Neural crest cell (in vitro differentiated cells): ENCODE measurements at places on chromosomes 2 and 18.
A peak's percentile ranks its signal among the peaks of the same experiment; 100 is the strongest.

GRCh38 chr2:105857076-105857740, 112.5 kb downstream of the NCK2 start:
- H3K27me3 ChIP-seq = no peaks in the 10 kb centered on the region
- H3K4me3 ChIP-seq = no peak overlapping the region
- DNase-seq = no peak
- peaks cover 12% of the 10 kb centered on the region for H3K36me3 ChIP-seq
- peaks cover 5% of the 10 kb centered on the region for H3K4me1 ChIP-seq

GRCh38 chr18:1542230-1542774, 637.6 kb downstream of the ADCYAP1 start:
- H3K36me3 ChIP-seq = no peaks in the 10 kb centered on the region
- no peaks in the 10 kb centered on the region for H3K27me3 ChIP-seq
- H3K4me1 ChIP-seq = no peaks in the 10 kb centered on the region
- no peak for DNase-seq
- no peak overlapping the region for H3K4me3 ChIP-seq

GRCh38 chr2:103789381-103790095, 1027.7 kb downstream of the TMEM182 start:
- peak overlapping the region; percentile 90 for H3K27ac ChIP-seq
- no peak for DNase-seq
- no peaks in the 10 kb centered on the region for H3K27me3 ChIP-seq
- no peak overlapping the region for H3K4me3 ChIP-seq
- no peaks in the 10 kb centered on the region for H3K36me3 ChIP-seq

DNA sequence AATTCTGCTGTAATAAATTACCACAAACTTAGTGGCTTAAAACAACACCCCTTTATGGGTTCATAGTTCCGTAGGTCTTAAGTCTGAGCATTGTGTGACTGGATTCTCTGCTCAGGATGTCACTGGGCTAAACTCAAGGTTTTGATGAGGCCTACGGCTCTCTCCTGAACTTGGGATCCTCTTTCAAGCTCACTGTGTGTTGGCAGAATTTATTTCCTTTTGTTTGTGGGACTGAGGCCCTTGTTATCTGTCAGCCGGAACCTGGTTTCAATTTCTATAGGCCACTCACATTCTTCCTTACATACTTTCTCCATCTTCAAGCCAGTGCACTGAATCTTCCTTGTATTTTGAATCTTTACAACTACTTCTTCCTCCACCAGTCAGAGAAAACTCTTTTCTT, 290.2 kb downstream of the AKAIN1 start:
- DNase-seq = no peak
- no peaks in the 10 kb centered on the region for H3K36me3 ChIP-seq
- H3K27me3 ChIP-seq = no peaks in the 10 kb centered on the region
- no peak overlapping the region for H3K4me3 ChIP-seq
- H3K4me1 ChIP-seq = peaks cover 19% of the 10 kb centered on the region

GRCh38 chr2:25159949-25160348, 8.4 kb downstream of the POMC start:
- H3K4me3 ChIP-seq = no peak overlapping the region
- peaks cover 9% of the 10 kb centered on the region for H3K36me3 ChIP-seq
- H3K4me1 ChIP-seq = peaks cover 12% of the 10 kb centered on the region
- peak overlapping the region; percentile 51 for H3K27ac ChIP-seq
- H3K27me3 ChIP-seq = peaks cover 17% of the 10 kb centered on the region

- H3K27ac ChIP-seq = no peak overlapping the region
- H3K4me3 ChIP-seq = no peak overlapping the region
- no peaks in the 10 kb centered on the region for H3K36me3 ChIP-seq
- DNase-seq = no peak
Observed at GRCh38 chr2:99613980-99614379, 124.2 kb upstream of the REV1 start.

- no peaks in the 10 kb centered on the region for H3K27me3 ChIP-seq
- H3K4me1 ChIP-seq = peaks cover 21% of the 10 kb centered on the region
- no peak overlapping the region for H3K27ac ChIP-seq
- no peak overlapping the region for H3K4me3 ChIP-seq
Observed at GRCh38 chr18:36411745-36412168, 114.2 kb downstream of the FHOD3 start.

DNA sequence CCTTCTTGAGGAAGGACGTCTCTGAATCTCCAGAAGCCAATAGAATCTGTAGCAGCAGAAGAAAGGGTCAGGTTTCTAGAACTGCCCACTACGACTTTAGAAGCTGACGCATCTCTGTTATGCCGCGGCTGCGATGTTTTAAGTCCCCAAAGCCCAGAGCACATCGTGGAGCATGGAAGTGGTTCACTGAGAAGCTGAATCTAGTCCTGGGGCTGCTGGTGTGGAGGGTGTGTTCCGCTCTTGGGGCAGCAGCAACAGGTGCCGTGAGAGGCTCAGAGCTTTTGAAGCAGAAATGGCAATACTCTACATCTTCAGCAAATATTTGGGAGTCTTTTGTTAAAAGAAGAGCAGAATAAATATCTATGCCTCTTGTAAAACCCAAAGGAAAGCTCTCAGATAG, 48.9 kb upstream of the RMDN2 start:
- peak overlapping the region; percentile 24 for H3K4me3 ChIP-seq
- no peaks in the 10 kb centered on the region for H3K36me3 ChIP-seq
- H3K27ac ChIP-seq = no peak overlapping the region

- no peaks in the 10 kb centered on the region for H3K27me3 ChIP-seq
- H3K36me3 ChIP-seq = no peaks in the 10 kb centered on the region
- no peak overlapping the region for H3K4me3 ChIP-seq
Observed at GRCh38 chr18:76252880-76253279, 242.2 kb downstream of the ZNF516 start.

GRCh38 chr2:134362152-134362668, 108.3 kb downstream of the MGAT5 start:
- no peaks in the 10 kb centered on the region for H3K36me3 ChIP-seq
- H3K4me3 ChIP-seq = no peak overlapping the region

GRCh38 chr2:148614322-148615049, 30.1 kb upstream of the EPC2 start:
- no peak overlapping the region for H3K4me3 ChIP-seq
- H3K4me1 ChIP-seq = peaks cover 31% of the 10 kb centered on the region
- H3K27ac ChIP-seq = peak overlapping the region; percentile 91
- DNase-seq = no peak

GRCh38 chr2:56314796-56315195, 131.0 kb downstream of the CCDC85A start:
- no peaks in the 10 kb centered on the region for H3K36me3 ChIP-seq
- no peak overlapping the region for H3K27ac ChIP-seq
- no peak for DNase-seq
- H3K27me3 ChIP-seq = peaks cover under 1% of the 10 kb centered on the region
- H3K4me1 ChIP-seq = no peaks in the 10 kb centered on the region

GRCh38 chr2:106523976-106524665, 37.0 kb downstream of the CD8B2 start:
- H3K36me3 ChIP-seq = no peaks in the 10 kb centered on the region
- DNase-seq = no peak
- H3K27me3 ChIP-seq = no peaks in the 10 kb centered on the region
- no peaks in the 10 kb centered on the region for H3K4me1 ChIP-seq

DNA sequence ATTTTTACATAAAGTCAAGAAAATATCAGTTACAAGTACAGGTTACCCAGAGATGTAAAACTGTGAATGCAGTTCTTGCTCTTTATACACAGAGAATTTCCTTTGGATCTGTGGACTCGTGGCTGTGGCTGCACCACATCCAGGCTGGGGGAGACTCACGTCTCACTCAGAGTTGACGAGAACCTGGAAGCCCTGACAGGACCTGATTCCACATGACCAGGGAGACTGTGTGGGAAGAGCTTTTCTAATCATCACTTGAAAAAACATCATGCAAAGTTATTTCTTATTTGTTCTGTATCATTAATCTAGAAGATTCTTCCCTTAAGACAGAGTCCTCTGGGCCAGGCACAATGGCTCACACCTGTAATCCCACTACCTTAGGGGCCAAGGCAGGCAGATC, 1159.0 kb downstream of the RPIA start:
- H3K36me3 ChIP-seq = peaks cover 14% of the 10 kb centered on the region
- no peak overlapping the region for H3K4me3 ChIP-seq
- DNase-seq = no peak
- H3K27me3 ChIP-seq = no peaks in the 10 kb centered on the region
- H3K4me1 ChIP-seq = no peaks in the 10 kb centered on the region

- no peak for DNase-seq
- no peak overlapping the region for H3K4me3 ChIP-seq
- H3K4me1 ChIP-seq = no peaks in the 10 kb centered on the region
- no peaks in the 10 kb centered on the region for H3K36me3 ChIP-seq
- no peak overlapping the region for H3K27ac ChIP-seq
Observed at GRCh38 chr2:97808816-97809215, 95.4 kb downstream of the ZAP70 start.

DNA sequence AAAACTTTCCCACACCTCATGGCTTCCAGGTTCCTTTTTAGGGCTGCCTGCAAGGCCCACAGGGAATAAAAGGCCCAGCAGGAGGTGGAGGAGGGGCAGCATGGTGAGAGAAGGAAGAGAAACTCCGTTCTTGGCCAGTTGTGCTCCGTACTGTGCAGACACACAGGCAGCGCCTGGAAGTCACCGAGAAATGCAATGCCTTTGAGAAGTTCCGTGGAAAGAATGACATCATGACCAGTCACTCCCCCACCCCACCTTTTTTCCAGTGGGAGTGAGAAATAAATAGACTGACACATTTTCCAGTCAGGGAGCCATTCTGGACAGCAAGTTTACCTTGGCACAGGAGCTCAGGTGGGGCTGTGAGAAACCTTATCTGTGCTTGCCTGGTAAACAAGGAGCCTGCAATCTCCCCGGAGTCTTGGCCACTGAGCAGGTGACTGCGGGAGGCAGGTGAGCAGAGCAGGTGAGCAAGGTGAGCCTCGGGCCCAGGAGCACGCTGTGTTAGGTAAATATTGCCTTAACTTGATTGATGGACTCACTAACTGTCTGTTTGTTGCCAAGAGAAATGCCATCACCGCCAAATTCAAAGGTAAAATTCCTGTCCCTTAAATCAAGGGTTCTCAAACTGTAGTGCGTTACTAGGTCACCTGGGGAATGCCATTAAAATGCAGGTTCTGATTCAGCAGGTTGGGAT, 13.5 kb upstream of the LBH start:
- H3K27me3 ChIP-seq = no peaks in the 10 kb centered on the region
- no peak overlapping the region for H3K27ac ChIP-seq
- H3K4me3 ChIP-seq = no peak overlapping the region
- H3K36me3 ChIP-seq = no peaks in the 10 kb centered on the region

- H3K27me3 ChIP-seq = no peaks in the 10 kb centered on the region
- DNase-seq = no peak
- no peak overlapping the region for H3K4me3 ChIP-seq
- no peak overlapping the region for H3K27ac ChIP-seq
Observed at GRCh38 chr2:203797712-203798111, 69.9 kb upstream of the CTLA4 start.

GRCh38 chr2:122055521-122055931, 300.1 kb downstream of the TSN start:
- peaks cover 11% of the 10 kb centered on the region for H3K36me3 ChIP-seq
- H3K4me1 ChIP-seq = peaks cover 10% of the 10 kb centered on the region
- no peak overlapping the region for H3K27ac ChIP-seq

- H3K27ac ChIP-seq = no peak overlapping the region
- peaks cover 8% of the 10 kb centered on the region for H3K4me1 ChIP-seq
- no peaks in the 10 kb centered on the region for H3K27me3 ChIP-seq
- H3K36me3 ChIP-seq = no peaks in the 10 kb centered on the region
Observed at GRCh38 chr2:237312021-237312755, 101.8 kb downstream of the COL6A3 start.

GRCh38 chr18:8608795-8609658, at the start of gene RAB12:
Gene RAB12, plus strand, starts transcription at chr18:8609437. Its CDS starts 3 bp downstream, at chr18:8609440.
- peak within 1 kb of the TSS; percentile 90 for H3K4me3 ChIP-seq
- H3K27ac ChIP-seq = no peak within 1 kb of the TSS
- H3K27me3 ChIP-seq = peaks cover 26% of the 10 kb centered on the region
- peak; percentile 78 for DNase-seq
- no peaks in the 10 kb centered on the region for H3K36me3 ChIP-seq

DNA sequence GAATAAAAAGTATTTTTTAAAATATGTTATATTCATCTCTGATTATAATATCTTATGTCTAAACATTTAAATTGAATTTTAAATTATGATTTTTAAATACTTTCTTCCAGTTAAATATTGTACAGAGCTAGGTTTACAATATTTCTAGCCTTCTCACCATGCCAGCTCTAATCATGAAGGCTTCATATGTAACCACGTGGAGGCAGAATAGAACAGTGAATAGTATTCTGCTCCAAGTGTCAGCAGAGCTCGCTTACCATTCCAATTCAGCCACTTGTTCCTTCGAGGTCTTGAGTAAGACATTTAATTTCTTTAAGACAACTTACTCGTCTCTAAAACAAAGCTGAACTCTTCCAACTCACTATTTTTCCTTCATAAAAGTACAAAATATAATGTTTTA, 871.8 kb downstream of the SUCLG1 start:
- DNase-seq = no peak
- no peak overlapping the region for H3K4me3 ChIP-seq
- H3K36me3 ChIP-seq = no peaks in the 10 kb centered on the region
- peaks cover 15% of the 10 kb centered on the region for H3K4me1 ChIP-seq
- no peaks in the 10 kb centered on the region for H3K27me3 ChIP-seq

DNA sequence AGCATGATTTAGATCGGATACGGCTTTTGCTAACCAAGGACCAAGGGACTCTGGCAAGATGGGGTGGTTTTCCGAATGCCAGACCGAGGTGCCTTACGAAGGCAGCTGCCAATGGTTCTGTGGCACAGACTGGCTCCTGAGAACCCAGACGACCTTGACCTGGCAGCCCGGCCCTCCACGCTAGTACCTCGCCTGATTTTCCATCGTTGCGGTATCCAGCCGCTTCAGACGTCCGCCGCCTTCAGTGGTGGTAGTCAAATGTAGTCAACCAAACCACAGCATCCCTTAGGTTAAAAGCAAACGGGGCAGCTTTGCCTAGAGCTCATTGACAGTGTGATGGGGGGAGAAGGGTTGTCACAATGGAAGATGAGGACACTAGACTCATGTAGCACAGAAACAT, 42.6 kb downstream of the GBX2 start:
- peaks cover 7% of the 10 kb centered on the region for H3K4me1 ChIP-seq
- H3K36me3 ChIP-seq = peaks cover 3% of the 10 kb centered on the region
- no peak overlapping the region for H3K27ac ChIP-seq
- no peak overlapping the region for H3K4me3 ChIP-seq
- DNase-seq = no peak

GRCh38 chr2:54589340-54590215, 133.5 kb downstream of the SPTBN1 start:
- peaks cover 2% of the 10 kb centered on the region for H3K36me3 ChIP-seq
- H3K27ac ChIP-seq = no peak overlapping the region
- H3K4me3 ChIP-seq = no peak overlapping the region
- H3K4me1 ChIP-seq = peaks cover 43% of the 10 kb centered on the region
- DNase-seq = no peak

DNA sequence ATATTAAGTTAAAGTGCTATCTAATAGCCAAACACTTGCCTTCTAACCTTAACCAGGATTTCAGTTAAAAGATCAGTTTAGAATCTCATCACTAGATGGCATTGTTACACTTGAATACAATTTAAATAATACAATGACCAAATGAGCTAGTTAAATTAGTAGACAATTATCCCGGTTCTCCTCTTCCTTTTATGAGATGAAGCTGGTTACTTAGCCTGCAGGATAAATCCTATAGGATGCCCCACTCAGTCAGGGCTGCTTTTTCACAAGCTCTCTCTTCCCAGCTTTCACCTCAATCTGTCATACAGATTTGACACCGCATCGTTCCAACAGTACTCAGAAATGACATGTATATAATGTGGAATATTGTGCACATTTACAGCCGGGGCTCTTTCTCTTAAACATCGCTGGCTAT, 678.8 kb downstream of the KCNJ3 start:
- no peak overlapping the region for H3K27ac ChIP-seq
- H3K4me1 ChIP-seq = peaks cover 15% of the 10 kb centered on the region
- no peak overlapping the region for H3K4me3 ChIP-seq
- no peak for DNase-seq
